ENCODE measurements at places on chromosomes 13 and 19.

DNA sequence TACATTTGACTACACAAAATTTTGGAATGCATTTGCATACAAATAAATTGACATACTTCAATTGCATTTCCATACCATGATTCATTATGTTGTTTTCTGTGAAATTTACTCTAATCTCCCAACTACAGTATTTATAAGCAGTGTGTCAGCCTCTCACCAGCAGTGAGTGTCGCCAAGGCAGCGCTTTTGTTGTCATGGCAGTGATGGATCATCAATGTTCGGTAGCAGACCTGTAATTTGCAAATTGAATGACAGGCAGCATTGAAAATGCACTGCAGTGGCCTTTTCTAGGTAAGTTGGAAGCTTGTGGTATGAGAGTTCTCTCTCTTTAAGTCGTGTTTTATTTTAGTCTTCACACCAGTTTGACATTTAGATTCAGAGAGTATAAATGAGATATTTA lies 534.1 kb downstream of the PCDH17 start:
- no peak for DNase-seq

DNA sequence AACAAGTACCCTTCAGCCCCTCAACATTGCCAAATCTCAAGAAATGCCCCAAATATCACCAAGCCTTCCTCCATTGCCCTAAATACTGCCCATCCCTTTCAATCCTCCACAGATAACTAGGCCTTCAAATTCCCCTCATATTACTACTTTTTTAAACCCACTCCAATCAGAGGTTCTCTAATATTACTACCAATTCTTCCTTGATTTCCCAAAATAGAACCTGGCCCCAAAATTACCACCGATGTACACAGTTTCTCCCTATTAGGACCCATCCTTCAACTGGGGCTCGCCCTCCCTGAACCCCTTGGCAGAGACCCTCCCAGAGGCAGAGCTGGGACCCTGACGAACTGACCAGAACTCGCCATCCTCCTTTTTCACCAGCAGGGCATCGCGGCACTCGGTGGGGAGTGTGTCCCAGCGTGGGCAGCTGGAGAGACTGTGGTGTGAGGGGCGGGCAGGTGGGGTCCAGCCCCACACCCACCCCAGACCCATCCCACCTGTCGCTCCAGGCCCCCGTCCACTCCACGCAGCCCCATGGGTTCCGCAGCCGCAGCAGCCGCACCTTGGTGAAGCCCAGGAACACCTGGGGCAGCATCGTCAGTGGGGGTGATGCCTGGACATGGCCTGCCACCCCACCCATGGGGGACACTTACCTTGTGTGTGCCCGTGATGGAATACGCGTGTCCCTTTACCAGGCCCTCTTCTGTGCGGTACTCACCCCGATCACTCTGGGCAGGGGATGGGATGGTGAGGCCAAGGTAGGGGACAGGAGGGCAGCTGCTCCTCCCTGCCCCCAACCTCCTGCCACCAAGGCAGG lies 6.1 kb downstream of the CAPN12 start:
- DNase-seq, result no peak

DNA sequence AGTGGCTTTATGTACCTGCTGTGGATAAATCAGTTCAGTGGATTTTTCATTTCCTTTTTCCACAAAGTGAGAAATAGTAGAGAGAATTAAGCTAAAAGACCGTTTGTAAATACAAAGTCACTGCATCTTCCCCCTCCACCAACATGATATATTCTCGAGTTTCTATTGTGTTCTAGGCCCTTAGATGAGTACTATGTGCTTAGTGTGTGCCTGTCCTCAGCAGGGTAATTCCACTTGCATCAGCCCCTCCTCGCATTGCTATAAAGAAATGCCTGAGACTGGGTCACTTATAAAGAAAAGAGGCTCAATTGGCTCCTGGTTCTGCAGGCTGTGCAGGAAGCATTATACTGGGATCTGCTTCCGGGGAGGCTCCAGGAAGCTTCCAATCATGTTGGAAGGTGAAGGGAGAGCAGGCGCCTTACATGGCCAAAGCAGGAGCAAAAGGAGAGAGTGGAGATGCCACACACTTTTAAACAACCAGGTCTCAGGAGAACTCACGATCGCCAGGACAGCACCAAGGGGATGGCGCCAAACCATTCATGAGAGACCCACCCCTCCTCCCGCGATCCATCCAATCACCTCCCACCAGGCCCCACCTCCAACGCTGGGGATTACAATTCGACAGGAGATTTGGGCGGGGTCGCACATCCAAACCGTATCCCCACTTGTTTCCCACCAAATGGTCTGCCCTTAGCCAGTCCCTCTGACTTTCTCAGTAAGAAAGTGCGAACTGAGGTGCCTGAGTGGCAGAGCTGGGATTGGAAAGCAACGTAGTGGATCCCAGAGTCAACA lies 102.3 kb upstream of the ABCC4 start:
- no peak for DNase-seq

- DNase-seq, result no peak
Measured at GRCh38 chr19:33503433-33504057, 18.0 kb downstream of the PEPD start.

GRCh38 chr19:1590641-1591397 lies 1.8 kb downstream of the MBD3 start:
- no peak for DNase-seq

All from NCI-H460 (cell line).